ENCODE measurements at places on chromosomes 13 and 19. TPM values are rescaled to one million over a fixed set of nuclear protein-coding genes. Genes with fewer than 3 reads are reported as not detected.

Gene ZNF229
- 3.3 TPM for polyA plus RNA-seq

Gene DHDH
- not detected for polyA plus RNA-seq

Gene ISOC2
- polyA plus RNA-seq: 111 TPM

Gene ZNF284
- 1.00 TPM for polyA plus RNA-seq

Gene TEAD2
- polyA plus RNA-seq: 48.0 TPM

Gene ZNF69
- polyA plus RNA-seq: 3.8 TPM

Gene NCAN
- polyA plus RNA-seq: not detected

Gene SPACA4
- not detected for polyA plus RNA-seq

Gene LCP1
- 3.2 TPM for polyA plus RNA-seq

Gene NECTIN2
- polyA plus RNA-seq: 44.2 TPM

Gene IGFL2
- 0.14 TPM for polyA plus RNA-seq

Gene C19orf73
- polyA plus RNA-seq: 3.3 TPM

Gene PSG11
- polyA plus RNA-seq: not detected

Gene FLT1
- polyA plus RNA-seq: 24.9 TPM
